ENCODE measurements at places on chromosomes 6 and 20.

- no peak for DNase-seq
These were observed 25.4 kb upstream of the HLA-E start for GRCh38 chr6:30463651-30464618.

GRCh38 chr6:111938710-111939109, 65.5 kb upstream of the FYN start:
- DNase-seq: no peak

DNA sequence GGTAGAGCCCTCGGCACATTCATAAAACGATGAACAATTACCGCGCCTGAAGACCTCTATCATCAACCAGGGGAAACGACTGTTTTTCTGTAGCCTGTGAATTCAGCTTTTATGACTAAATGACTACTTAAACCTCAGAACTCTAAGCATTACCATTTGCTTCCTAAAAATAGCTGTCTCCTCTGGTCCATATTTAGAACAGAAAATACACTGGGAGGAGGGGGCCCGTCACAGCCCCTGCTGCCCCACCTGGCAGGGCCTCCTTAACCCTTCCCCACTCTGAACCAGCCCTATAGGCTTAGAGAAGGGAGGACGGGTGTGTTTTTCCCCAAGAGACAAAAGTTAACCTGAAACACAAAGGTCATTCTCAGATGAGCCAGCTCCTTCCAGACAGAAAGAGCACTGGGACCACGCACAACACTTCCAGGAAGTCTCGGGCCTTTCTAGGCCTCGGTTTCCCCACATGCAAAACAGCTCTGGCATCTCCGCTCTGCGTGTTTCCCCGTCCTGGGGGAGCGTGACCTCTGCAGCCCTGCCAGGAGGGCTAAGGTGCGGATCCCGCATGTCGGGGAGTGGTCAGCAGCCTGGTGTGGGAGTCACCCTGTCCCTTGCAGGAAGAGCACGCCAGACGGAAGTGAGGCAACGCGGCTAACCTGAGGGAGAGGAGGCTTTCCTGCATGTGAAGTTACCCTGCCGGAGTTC, 193.9 kb downstream of the DLL1 start:
- no peak for DNase-seq

- no peak for DNase-seq
These were observed 578.2 kb downstream of the MEI4 start for GRCh38 chr6:78231002-78231401.

DNA sequence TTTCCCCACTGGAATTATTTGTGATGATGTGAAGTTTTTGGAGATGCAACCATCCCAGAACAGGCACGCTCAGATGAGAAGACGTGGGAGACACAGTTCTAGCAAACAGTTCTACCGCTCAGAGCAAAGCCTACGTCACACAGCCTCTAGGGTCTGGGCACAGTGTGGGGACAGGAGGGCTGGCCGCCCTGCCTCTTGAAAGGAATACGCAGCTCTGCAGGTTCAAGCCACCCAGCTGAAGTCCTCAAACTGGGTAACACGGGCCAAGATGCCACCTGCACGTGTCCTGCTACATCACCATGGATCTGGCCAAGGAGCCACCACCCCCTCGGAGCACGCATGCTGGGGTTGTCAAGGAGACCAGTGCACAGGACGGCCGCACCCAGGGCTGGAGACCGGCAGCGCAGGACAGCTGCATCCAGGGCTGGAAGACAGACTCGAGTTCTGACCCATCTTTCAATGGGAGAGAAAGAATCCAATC, 75.0 kb downstream of the NOL4L start:
- no peak for DNase-seq

DNA sequence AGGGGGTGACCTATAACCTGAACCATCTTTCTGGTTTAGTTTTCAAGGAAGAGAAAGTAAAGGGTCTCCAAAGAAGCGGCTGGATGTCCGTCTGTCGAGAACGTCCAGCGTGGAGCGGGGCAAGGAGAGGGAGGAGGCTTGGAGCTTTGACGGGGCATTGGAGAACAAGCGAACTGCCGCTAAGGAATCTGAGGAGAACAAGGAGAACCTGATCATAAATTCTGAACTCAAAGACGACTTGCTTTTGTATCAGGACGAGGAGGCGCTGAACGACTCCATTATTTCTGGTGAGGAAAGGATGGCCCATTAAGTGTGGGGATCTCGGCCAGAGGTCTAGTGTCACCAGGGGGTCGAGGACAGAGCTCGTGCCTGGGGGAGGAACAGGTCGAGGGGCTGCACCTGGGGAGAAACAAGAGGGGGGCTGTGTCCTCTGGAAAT, 159.2 kb downstream of the SYCP2 start:
- DNase-seq: no peak

GRCh38 chr6:75657327-75657726, 55.6 kb downstream of the SENP6 start:
- DNase-seq: no peak

DNA sequence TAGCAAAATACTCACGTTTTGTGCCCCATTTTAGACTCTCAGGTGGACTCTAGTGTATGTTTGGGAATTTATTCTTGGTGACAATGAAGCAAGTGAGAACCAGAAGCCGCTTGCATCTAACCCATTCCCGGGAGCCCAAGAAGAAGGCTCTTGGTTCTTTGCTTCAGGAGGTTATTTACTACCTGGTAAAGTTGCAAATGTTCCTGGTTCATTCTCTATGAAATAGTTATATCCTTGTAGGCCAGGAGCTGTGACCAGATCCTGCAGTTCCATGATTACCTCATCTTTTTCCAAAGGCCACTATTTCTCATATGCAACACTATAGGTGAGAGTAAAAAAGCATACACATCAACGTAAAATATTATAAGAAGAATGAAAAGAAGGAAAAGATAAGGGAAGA, 60.9 kb upstream of the FABP7 start:
- DNase-seq: no peak

- DNase-seq: no peak
These were observed 120.1 kb upstream of the PTPN1 start for GRCh38 chr20:50389808-50390684.

DNA sequence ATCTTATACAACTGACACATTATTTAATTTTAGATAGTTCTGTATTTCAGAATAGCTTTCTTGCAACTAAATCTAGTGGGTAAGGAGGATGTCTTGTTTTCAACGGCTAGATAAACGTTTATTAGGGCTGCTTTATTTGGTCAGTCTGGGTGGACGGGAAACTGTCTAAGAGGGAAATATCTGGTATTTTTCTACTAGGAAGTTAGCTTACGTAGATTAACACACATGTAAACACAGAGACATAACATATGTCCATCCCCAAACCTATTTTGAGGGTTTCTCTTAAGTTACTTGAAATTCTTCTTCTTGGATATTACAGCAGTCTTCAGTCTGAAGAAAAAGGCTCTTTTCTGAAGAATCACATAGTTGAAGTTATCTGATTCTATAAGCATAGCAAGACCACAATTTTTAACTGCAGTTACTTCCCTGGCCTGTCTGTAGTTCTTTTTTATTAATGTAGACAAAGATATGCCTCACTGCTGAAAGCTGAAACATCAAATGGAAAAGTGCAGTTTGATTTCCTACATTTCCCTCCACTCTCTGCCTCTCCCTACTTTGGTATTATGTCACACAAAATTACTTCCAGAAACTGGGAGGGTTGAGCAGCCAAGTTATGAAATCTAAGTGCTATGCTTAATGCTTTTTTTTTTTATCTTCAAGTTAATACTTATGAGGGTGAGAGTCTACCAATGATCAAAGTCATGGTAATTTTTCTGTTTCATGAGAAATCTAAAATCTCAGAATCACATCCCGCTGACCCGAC, 37.4 kb downstream of the PLAGL1 start:
- DNase-seq: no peak

DNA sequence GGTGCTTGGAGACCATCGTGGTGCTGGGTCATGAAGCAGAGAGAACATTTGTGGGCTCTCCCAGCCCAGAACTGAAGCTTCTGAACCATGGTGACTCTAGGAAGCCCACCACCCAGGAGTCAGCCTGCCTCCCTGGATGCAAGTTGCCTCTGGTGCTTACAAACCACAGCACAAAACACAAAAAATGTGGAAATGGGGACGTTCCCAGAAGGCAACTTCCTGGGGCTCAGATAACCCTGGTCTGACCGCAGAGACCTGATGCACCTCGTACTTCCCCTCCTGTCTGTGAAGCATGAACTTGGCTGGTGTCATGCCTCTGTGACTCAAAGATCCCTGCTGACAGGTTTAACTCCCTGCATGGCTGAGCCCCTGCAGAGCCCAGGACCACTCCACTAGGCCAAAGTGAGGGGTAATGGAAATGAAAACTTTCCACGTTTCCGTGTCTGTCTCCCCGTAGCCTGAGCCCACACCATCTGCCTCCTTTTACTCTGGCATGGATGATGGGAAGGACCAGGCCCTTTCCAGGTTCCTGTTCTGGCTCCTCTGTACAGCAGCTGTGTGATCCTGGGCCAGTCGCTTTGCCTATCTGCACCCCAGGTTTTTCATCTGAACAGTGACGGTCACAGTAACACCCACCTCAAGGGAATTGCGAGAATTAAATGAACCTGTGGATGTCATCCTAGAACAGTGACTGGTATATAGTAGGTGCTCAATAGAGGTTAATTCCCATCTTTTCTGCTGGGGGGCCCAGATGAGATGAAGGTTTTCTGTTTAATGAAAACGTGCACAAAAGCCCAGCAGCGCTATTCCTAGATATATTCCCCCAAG, 57.7 kb downstream of the PPP1R16B start:
- DNase-seq: no peak

- DNase-seq: no peak
These were observed 4.2 kb upstream of the ANGPT4 start for GRCh38 chr20:920311-920710.

- DNase-seq: no peak
These were observed 1.5 kb upstream of the MAPK13 start for GRCh38 chr6:36128793-36129192.

GRCh38 chr20:24543741-24544140, 74.3 kb downstream of the SYNDIG1 start:
- no peak for DNase-seq

DNA sequence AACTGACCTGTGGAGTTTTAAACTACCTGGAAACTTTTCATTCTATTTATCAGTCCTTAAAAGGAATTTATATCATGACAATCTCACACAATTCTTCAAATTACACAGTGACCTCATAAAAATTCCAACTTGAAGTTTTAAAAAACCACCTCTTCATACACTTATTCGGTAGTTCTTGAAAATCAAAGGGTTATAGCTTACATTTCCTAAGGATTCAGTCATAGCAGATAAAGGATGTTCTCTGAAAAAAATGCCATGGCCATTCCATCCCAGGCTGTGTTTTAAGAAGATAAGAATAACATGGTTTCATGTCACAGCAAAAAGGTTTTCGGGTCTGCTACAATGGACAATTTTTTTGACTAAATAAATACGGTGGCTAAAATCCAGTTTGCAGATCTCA, 41.2 kb downstream of the GOPC start:
- DNase-seq: no peak

- DNase-seq: no peak
These were observed 239.5 kb downstream of the TFAP2A start for GRCh38 chr6:10175362-10175761.

DNA sequence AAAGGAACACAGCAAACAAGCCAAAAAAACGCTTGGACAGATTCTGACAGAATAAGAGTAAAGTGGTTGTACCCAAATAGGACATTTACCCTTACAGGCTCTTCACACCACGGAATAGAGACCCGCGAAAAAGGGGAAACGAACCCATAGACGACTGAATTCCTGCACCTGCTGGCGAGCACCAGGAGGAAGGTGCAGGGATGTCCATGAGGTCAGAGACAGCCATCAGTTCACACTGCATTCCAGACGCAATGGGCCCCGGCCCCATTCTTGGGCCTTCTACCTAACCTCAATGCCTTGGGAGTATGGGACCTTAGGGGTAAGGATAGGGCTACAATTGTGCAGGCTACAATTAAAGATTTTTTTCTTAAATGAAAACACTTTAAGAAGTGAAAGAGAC, 5.2 kb upstream of the DIDO1 start:
- no peak for DNase-seq

DNA sequence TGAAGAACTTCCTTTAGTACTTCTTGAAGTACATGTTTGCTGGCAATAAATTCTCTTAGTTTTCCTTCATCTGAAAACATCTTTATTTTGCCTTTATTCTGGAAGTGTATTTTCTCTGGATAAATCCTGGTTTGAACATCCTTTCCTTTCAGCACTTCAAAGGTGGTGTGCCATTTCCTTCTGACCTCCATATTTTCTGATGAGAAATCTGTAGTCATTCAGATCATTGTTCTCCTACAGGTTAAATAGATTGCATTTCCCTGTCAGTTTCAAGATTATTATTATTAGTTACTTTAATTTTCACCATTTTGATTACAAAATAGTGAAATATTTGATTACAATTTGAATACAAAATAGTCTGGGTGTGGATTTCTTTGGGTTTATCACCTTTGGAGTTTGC, 134.5 kb downstream of the CDH26 start:
- DNase-seq: no peak

- no peak for DNase-seq
These were observed 10.8 kb downstream of the MOCS3 start for GRCh38 chr20:50969435-50969834.

GRCh38 chr20:11452326-11452725, 465.4 kb upstream of the BTBD3 start:
- no peak for DNase-seq

- no peak for DNase-seq
These were observed 73.1 kb upstream of the DST start for GRCh38 chr6:56715741-56716140.

GRCh38 chr20:14830466-14830865, 493.1 kb upstream of the FLRT3 start:
- no peak for DNase-seq

GRCh38 chr6:32796848-32797776, 19.7 kb downstream of the HLA-DOB start:
- peak; percentile 62 for DNase-seq

DNA sequence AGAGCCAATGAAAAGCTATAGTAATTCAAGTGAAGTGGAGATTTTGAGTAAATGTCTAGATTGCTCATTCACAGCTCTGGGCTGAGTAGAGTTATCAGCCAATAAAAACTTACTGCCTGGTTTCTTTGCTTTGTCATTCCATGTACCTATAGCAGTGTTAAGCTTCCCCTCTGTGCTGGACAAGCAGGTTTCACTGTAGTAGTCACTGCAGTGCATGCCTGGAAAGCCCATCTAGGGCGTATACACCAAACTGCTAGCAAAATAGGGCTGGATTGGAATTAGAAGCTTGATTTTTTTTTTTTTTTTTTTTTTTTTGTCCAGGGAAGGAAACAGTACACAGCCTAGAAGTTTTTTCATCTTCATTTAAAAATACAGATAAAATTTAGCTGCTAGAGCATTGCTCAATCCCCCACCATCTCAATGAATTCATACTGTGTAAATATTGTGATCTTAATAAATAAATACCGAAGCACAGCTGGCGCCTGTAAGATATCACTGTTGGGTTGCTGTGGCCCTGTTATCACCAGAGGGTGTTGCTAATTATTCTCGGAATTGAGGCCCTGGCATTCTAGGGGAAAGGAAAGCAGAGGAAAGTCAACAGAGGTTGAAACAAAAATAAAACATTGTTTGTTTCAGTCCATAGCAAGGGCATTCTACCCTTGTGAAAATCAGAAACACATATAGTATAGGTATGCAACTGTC, 968.5 kb upstream of the GJE1 start:
- DNase-seq: no peak

DNA sequence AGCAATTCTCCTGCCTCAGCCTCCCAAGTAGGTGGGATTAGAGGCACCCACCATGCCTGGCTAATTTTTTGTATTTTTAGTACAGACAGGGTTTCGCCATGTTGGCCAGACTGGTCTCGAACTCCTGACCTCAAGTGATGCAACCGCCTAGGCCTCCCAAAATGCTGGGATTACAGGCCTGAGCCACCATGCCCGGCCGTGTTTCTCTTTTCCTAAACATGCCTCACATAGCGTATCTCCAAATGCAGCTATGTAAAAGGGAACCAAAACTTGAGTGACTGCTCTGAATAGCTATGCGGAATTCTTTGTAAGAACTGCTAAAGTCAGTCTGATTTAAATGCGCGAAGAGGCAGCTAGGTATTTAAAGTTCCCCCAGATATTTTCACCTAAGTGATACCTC, 20.5 kb downstream of the BPIFA2 start:
- no peak for DNase-seq
